Epithelial cell of umbilical artery (primary cell): ENCODE measurements at places on chromosomes 2 and 18. TPM values are rescaled to one million over a fixed set of nuclear protein-coding genes. Genes with fewer than 3 reads are reported as not detected.

KIF1A gene
- under 0.01 TPM in 1 of 2 replicates, not detected in the other for total RNA-seq

CLEC4F gene
- 0.15 TPM in 1 of 2 replicates, not detected in the other for total RNA-seq

ZBTB14 gene
- 12.0 and 14.3 TPM in 2 replicates for total RNA-seq

TACR1 gene
- not detected in 2 replicates for total RNA-seq

B3GNT7 gene
- under 0.01 and 0.15 TPM in 2 replicates for total RNA-seq

RNF125 gene
- 0.30 and 0.65 TPM in 2 replicates for total RNA-seq

TM4SF20 gene
- not detected in 2 replicates for total RNA-seq

CFAP210 gene
- not detected in 2 replicates for total RNA-seq

IL36RN gene
- total RNA-seq = not detected in 2 replicates

ERFE gene
- total RNA-seq = 0.30 and 0.32 TPM in 2 replicates

NTSR2 gene
- not detected in 2 replicates for total RNA-seq

PAX8 gene
- total RNA-seq = under 0.01 TPM in 1 of 2 replicates, not detected in the other

PROC gene
- total RNA-seq = not detected in 2 replicates

CCT7 gene
- total RNA-seq = 547 and 759 TPM in 2 replicates

IGFBP2 gene
- 151 and 164 TPM in 2 replicates for total RNA-seq

NEURL3 gene
- 0.15 TPM in 1 of 2 replicates, not detected in the other for total RNA-seq

GPR75 gene
- total RNA-seq = 0.65 and 1.2 TPM in 2 replicates

ZFP36L2 gene
- total RNA-seq = 3.9 and 5.2 TPM in 2 replicates

RGPD4 gene
- total RNA-seq = not detected in 2 replicates

OTOS gene
- not detected in 2 replicates for total RNA-seq

RAX gene
- not detected in 2 replicates for total RNA-seq

TNFAIP6 gene
- total RNA-seq = under 0.01 and 0.91 TPM in 2 replicates

DRC1 gene
- total RNA-seq = not detected in 2 replicates

COL3A1 gene
- total RNA-seq = 24.0 and 46.7 TPM in 2 replicates

TFPI gene
- total RNA-seq = 603 and 634 TPM in 2 replicates

SULT1C4 gene
- total RNA-seq = 12.9 and 27.0 TPM in 2 replicates

CRACDL gene
- total RNA-seq = 4.2 and 7.3 TPM in 2 replicates

CYRIA gene
- total RNA-seq = 26.3 and 29.2 TPM in 2 replicates
